ENCODE measurements at places on chromosomes 2 and 18.

DNA sequence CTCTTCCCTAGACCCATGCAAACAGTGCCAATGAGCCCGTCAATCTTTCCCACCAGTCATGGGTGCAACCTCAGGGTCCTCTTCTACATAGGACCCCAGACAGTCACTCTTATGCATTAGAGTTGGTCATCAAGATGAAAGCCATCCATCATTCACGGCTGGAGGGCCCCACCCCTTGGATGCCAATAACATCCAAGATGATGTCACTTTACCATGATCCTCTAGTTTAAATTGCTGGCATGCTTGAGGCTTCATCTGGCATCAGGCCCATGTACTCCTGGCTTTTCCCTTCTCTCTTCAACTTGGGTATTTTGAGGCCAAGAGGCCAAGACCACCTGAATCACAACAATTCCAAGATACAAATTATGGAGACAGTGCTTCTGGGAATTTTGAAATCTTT, 91.1 kb upstream of the MAPK4 start:
- DNase-seq: no peak

DNA sequence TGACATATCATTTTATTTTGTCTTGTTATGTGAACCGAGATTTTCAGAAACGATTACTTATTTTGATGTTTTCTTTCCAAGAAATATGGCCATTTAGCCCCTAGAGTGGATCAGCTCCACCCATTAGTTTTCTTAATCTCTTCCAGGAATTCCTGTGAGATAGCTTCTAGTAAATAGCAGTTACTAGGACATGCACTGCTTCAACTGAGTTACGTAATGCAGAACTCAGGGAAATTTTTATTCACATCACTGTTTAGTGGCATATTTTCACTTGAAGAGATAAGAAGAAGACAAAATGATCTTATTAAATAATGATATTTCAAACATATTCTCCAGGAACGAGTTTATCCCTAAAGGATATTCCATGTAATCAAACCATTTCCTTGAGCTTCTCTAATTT, 573.5 kb upstream of the CNTNAP5 start:
- DNase-seq: no peak

DNA sequence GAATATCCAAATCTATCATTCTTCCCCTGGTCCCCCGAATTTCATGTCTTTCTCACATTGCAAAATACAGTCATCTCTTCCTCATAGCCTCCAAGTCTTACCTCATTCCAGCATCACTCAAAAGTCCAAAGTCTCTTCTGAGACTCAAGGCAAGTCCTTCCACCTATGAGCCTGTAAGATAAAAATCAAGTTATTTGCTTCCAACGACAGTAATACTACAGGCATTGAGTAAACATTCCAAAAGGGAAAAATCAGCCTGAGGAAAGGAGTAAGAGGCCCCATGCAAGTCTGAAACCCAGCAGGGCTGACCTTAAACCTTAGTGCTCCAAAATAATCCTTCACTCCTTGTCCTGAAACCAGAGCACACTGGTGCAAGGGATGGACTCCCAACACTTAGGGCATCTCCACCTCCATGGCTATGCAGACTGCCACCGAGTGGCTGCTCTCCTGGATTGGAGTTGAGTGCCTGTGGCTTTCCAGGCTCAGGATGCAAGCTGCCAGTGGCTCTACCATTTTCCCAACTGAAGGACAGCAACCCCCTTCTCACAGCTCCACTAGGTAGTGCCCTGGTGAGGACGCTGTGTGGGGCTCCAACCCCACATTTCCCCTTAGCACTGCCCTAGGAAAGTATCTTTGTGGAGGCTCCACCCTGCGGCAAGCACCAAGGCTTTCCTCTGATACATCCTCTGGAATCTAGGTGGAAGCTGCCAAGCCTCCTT, 16.3 kb downstream of the DTNA start:
- no peak for DNase-seq

DNA sequence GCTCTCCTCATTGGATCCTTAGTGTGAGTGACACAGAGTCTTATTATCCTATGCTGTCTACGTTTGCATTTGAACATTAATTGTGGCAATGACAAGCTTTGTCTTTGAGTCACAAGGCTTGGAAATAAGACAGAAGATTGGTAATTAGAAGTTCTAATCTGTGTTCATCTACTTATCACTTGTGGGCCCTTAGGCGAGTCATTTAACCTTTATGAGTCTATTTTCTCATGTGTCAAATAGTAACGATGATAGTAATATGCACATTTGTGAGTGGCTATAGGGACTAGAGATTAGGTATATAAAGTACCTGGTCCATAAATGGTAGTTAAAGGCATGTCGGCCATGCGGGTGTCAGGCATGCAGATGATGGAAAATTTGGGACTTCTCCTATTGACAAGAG, 105.6 kb upstream of the NABP1 start:
- DNase-seq: no peak

DNA sequence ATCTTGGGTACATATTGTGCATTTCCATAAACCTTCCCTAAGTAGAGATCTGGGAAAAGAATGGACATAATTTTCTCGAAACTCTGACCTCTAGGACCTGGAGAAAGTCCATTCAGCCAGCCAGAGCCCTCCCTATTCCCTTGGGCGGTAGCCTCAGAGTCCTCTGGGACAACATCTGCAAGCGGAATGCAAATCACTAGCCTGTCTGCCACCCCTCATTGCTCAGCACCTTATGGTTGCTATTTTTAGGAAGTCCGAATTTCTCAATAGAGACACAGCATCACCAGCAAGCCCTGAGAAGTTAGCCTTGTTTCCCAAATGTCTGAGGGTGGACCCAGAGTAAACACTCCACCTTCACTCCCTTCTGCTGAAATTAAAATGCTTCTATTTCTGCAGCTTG, 17.6 kb upstream of the CD28 start:
- no peak for DNase-seq

GRCh38 chr2:42288811-42289210, 72.2 kb downstream of the COX7A2L start:
- DNase-seq: no peak

DNA sequence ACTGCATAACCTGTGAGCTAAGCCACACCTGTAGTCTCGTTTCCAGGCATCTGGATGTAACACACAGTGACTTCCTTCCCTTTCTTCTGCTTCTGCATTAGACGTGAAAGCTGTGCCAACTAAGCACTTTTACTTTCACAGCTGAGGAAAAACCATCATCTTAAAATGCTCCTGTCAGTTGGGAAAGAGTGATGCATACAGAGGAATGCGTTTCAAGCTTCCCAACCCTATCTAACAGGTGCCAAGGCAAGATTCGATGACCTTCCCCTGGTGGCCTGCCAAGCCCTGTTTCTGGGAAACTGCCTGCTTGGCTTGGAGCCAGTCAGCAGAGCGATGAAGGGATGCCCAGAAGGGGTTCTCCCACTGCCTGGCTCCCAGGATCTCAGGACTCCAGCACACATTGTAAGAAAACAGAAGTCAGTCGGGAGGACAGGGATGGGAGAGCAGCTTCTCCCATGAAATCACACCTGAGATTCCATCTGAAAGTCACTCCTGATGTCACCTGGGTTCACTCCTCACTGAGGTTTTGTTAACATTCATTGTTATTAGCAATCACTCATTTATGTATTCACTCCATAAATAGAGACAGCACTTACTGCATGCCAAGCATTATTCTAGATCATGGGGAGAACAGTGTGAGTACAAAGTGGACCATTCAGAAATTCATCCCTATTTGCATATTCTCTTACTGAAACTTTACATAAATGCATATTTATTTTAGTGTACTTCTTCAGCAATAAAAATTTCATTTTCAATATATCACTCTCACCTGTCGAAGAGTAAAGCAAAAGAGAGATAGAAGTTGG, 64.1 kb downstream of the DTNA start:
- no peak for DNase-seq

GRCh38 chr2:151827564-151828142, 568 bp downstream of the ARL5A start:
- peak; percentile 22 for DNase-seq

DNA sequence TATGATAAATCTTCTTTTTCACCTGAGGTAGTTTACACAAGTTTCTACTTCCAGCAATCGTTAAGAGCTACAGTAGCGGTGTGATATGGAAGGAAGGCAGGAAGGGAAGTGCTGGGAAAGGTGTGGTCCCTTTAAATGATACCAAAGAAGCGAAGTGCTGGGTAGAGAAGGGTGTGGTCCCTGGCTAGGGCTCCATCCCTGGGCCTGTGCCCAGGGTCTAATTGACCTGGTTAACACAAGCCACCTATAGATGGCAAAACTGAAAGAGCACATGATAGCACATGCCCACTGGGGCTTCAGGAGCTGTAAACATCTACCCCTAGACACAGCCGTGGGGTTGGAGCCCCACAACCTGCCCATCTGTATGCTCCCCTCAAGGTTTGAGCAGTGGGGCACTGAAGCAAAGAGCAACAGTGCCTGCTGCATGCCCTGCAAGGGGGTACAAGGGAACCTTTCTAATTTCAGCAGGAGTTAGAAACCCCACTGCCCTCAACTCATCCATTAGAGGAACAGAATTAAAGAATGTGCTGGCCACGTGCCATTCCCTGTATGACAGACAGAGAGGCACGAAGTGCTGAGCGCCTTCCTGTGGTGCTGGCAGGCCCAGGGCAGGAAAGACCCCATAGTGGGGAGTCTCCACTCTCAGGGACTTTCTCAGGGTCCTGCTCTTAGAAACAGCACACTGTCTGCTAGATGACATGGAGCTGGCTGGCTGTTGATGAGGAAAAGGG, 153.1 kb upstream of the LMAN1 start:
- DNase-seq: no peak

DNA sequence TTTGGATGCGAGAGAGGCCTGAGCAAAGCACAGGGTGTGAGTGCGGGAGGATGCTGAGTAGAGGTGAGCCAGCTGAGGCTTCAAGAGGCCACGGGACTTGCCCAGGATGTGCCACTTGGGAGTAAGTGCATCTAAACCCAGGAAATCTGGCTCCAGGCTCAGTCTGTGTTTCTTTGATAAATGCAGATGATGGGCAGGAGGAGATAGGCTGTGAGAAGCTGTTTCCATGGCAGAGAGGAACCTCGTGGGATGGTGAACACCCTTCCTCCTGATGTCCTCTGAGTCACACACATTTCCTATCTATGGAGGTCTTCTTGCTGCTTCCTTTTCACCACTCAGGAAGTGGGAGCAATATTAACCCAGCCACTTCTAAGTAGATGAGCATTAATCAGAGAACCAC, 38.4 kb upstream of the CELF4 start:
- no peak for DNase-seq

DNA sequence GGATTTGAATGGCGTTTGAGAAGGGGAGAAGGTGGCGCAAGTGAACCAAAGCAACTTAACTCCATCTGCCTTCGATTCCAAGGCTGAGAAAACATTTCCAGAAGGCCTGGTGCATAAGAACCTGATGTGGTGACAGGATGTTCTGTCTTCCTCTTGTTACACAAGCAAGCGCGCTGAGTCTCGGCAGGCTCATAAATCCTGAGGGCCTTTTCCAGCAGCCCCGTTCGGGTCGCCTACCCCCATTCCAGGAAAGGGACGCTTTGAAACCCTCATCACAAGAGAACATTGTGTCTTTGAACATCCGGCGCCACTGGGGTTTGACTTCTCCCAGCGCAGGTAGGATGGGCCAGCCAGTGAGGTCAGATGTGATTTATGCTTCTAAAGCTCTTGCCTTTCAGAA, 403.5 kb downstream of the SETBP1 start:
- no peak for DNase-seq

GRCh38 chr18:76445741-76446232, 49.3 kb downstream of the ZNF516 start:
- no peak for DNase-seq

DNA sequence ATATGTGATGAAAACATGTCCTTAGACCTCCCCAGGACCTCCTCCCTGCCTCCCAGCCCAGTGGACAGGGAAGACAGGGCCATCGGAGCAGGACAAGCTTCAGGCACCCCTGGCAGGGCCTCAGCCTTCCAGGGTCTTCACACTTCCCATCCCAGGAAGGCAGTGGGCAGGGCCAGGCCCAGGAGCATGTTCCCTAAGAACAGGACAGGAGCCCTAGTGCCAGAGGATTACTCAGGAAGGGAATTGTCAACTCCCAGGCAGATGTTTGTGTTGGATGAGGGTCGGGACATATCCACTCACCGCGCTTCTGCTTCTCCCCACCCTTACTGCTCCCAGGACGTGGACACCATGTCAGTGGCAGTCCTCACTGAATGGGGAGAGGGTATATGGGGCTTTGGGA, 138.9 kb downstream of the TNS1 start:
- DNase-seq: no peak

DNA sequence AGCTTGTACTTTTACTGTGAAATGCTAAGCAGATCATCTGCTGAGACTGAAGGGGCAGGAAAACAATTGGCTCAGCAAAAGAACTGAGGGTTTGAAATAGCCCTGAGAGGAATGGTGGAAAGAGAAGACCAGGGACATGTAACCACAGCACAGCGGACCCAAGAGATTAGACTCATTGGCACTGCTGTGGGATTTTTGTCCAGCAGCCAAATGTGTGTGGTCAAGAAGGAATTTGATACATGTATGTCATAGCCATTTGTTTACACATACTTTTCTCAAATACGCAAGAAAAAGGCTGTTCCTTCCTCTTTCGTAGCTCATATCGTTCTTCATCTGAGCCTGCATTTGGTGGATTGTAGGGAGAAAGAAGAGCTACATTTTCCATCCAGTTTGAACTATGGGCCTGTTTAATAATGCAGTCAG, 73.8 kb downstream of the TRABD2A start:
- DNase-seq: no peak

DNA sequence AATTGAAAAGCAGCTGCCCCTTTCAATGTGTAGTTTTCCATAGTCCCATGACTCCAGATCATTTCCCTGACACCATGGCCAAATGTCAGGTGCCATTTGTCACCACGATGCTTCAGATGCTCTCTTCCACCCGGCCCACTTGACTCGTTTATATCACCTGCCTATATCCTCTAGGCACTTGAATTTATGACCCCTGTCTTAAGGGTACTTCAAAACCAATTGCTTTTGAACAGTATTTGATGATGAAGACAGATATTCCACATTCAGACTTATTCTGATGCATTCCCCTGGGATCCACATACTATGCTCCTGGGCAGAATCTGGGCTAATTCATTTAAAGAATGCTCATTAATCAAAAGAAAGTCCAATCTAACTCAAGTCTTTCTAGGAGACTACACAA, 16.9 kb upstream of the RHBDD1 start:
- DNase-seq: no peak

DNA sequence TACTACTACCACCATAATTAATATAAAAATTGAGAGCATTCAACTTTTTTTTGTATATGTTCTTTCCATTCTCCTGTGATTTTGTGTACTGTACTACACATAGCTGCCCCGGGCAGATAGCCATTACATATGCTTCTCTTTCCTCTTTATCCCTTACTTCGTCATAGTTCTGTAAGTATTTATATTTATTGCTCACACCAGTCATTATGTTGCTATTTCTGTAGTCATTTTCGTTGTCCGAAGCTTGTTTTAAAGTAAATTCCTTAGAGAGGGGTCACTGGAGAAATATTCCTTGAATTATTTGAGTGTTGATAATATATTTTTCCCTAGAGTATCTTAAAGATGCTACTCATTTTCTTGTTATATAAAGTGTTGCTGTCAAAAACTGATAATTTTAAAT, 144.0 kb downstream of the CLIP4 start:
- no peak for DNase-seq

Measured in central memory CD4-positive, alpha-beta T cell (primary cell).